WTC11 (cell line): ENCODE measurements at places on chromosomes 5 and 9.

DNA sequence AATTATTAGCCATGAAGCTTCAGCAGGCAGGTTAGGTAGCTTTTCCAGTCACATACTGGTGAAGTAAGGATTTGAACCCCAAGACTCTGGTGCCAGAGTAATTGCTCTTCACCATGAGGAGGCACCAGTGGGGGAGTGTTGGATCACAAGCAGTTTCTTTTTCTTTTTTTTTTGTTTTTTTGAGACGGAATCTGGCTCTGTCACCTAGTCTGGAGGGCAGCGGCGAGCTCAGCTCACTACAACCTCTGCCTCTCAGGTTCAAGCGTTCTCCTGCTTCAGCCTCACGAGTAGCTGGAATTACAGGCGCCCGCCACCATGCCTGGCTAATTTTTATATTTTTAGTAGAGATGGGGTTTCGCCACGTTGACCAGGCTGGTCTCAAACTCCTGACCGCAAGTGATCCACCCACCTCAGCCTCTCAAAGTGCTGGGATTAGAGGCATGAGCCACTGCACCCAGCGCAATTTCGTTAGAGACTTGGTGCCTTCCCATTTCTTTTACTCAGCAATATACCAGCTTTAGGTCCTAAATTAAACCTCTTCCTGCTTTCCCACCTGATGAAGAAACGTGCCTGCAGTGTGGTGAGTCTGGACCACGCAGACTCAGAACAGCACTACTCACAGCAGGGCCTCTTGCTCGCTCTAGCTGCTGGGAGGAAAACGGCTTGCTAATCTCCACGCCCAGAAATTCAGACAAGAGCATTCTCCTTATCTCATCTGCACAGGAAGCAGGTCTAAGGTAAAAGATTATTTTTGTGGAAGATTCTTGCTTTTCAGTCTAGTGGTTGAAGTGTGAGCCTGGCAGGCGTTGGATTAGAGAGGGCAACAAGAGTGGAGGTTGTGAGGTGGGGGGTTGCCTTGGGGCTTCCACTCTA is at the start of gene S100Z:
TSS of gene S100Z (plus strand) at position 596 of the 873 bp plus-strand sequence. CDS start 25,346 bp downstream, outside the sequence.
- no peak for DNase-seq

DNA sequence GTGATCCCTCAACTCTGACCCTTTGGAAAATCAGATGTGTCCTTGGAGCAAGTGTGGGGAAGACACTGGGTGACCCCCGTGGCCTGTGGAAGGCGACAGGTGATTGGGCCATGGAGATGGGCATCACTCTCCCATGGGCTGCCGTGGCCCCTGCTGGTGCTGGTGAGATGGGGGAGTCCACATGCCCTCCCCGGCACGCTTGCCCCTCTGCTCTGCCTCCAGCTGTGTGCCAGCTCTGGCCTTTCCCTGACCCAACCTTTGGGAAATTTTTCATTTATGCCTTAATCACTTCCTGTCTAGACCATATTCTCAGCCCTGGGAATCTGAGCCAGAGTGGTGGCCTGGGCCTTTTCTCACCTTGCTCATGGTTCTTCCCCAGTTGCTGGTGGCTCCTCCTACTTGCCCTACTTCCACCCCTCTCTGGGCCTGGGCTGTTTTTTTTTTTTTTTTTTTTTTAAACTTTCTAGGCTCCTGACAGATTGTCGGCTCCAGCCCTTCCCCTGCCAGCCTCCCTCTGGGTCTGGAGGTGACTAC is 56.6 kb downstream of the RGS3 start:
- no peak for DNase-seq

DNA sequence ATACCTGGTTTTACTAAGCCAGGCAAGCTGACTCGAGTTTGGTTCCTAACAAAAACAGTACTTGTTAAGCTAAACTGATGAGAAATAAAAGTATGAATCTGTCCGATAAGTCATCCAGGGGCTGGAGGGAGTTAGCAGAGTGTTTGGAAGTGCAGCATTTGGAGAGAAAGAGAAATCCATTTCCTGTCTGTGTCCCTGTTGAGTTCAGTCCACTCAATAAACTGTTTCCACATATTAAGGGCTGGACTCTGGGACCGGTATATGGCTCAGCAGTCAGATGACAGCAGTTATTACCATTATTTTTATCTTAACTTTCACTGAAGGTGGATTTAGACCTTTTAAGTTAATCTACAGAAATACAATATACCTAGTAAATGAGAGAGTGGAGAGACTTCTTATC is 130.6 kb upstream of the ADRA1B start:
- no peak for DNase-seq

GRCh38 chr5:149320791-149321330 is 24.4 kb upstream of the GRPEL2 start:
- no peak for DNase-seq

GRCh38 chr9:25816439-25816838 is 138.2 kb upstream of the TUSC1 start:
- no peak for DNase-seq

DNA sequence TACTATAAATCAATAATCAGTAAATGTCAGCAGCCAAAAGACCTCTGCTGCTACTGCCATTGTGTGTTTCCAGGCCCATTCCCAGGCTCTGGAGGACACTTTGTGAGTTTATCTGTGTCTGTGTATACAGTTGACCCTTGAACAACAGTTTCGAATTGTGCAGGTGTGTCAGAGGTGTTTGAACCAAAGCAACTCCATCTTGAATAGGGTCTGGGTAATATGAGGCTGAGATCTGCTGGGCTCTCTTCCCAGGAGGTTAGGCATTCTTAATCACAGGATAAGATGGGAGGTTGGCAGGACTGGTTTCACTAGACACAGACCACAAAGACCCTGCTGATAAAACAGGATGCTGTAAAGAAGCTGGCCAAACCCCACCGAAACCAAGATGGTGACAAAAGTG is 2.3 kb upstream of the TBCA start:
- DNase-seq, result no peak
